ENCODE measurements at places on chromosomes 7 and 10. TPM values are rescaled to one million over a fixed set of nuclear protein-coding genes. Genes with fewer than 3 reads are reported as not detected.

SGMS1 gene
- total RNA-seq, result 23.7 TPM

NEUROG3 gene
- not detected for total RNA-seq

CALHM3 gene
- total RNA-seq, result not detected

CTTNBP2 gene
- 0.25 TPM for total RNA-seq

THSD7A gene
- 12.7 TPM for total RNA-seq

COMMD3 gene
- 49.8 TPM for total RNA-seq

SLC26A3 gene
- total RNA-seq, result not detected

DPY19L1 gene
- total RNA-seq, result 60.7 TPM

NEUROD6 gene
- total RNA-seq, result not detected

CALML3 gene
- total RNA-seq, result not detected

NDUFB8 gene
- total RNA-seq, result 202 TPM

STEAP1 gene
- total RNA-seq, result 42.7 TPM

LOXL4 gene
- total RNA-seq, result 1.4 TPM

MCMBP gene
- 62.5 TPM for total RNA-seq

IKZF1 gene
- 0.20 TPM for total RNA-seq

CPXM2 gene
- total RNA-seq, result 0.42 TPM

FOXI2 gene
- total RNA-seq, result not detected

NYAP1 gene
- total RNA-seq, result 2.0 TPM

CLCN1 gene
- total RNA-seq, result not detected

TMEM225B gene
- not detected for total RNA-seq

ENTPD1 gene
- total RNA-seq, result 23.0 TPM

CCM2 gene
- total RNA-seq, result 57.4 TPM

ALOX5 gene
- total RNA-seq, result not detected

PON3 gene
- 3.4 TPM for total RNA-seq

ITPRID1 gene
- not detected for total RNA-seq

POMZP3 gene
- 9.8 TPM for total RNA-seq

EPHA1 gene
- total RNA-seq, result not detected

EIF4EBP2 gene
- 46.6 TPM for total RNA-seq

JAZF1 gene
- 14.9 TPM for total RNA-seq

SRRM3 gene
- 5.4 TPM for total RNA-seq

MGAM2 gene
- not detected for total RNA-seq

SH2D4B gene
- total RNA-seq, result not detected

TMEM176A gene
- not detected for total RNA-seq

KMT2E gene
- 74.8 TPM for total RNA-seq

PRLHR gene
- total RNA-seq, result not detected

FAM25G gene
- not detected for total RNA-seq

GHRHR gene
- total RNA-seq, result not detected

CFAP46 gene
- 0.75 TPM for total RNA-seq

SMKR1 gene
- not detected for total RNA-seq

SPACDR gene
- 4.1 TPM for total RNA-seq

EPO gene
- total RNA-seq, result not detected

SLC39A12 gene
- total RNA-seq, result not detected

SVOPL gene
- total RNA-seq, result not detected

PDGFA gene
- 68.1 TPM for total RNA-seq

CALN1 gene
- not detected for total RNA-seq

EVX1 gene
- total RNA-seq, result not detected

ANKRD30A gene
- total RNA-seq, result not detected

CACNB2 gene
- not detected for total RNA-seq

FZD1 gene
- total RNA-seq, result 3.2 TPM

JAKMIP3 gene
- total RNA-seq, result not detected

All from endothelial cell of umbilical vein (primary cell).